ENCODE measurements at places on chromosomes 16 and 17.

DNA sequence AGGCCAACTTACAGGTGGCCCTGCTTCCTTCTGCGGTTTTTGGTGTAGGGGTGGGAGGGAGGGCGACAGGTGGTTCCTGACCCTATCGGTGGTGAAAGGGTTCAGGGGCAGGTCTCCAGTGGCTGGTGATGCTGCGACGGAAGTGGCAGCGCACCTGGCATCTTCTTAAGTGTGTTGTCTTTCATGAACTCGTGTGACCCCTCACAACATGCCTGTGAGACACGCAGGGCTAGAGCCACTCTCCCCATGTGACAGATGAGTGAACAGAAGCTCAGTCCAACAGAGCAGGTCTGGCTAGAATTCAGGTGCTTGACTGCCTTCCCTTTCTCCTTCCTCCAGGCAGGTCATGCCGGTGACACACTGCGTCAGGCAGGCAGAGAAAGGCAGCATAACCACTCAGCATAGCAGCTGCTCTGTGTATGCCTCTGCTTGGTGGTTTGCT lies 8.0 kb downstream of the TNFAIP1 start:
- DNase-seq: no peak

- no peak for DNase-seq
These were observed 7.8 kb upstream of the LONP2 start for GRCh38 chr16:48236286-48236685.

- peak; percentile 74 for DNase-seq
These were observed 15.1 kb downstream of the SAMD14 start for GRCh38 chr17:50114849-50115357.

- peak; percentile 62 for DNase-seq
These were observed 43.4 kb upstream of the GSE1 start for GRCh38 chr16:85569615-85570212.

DNA sequence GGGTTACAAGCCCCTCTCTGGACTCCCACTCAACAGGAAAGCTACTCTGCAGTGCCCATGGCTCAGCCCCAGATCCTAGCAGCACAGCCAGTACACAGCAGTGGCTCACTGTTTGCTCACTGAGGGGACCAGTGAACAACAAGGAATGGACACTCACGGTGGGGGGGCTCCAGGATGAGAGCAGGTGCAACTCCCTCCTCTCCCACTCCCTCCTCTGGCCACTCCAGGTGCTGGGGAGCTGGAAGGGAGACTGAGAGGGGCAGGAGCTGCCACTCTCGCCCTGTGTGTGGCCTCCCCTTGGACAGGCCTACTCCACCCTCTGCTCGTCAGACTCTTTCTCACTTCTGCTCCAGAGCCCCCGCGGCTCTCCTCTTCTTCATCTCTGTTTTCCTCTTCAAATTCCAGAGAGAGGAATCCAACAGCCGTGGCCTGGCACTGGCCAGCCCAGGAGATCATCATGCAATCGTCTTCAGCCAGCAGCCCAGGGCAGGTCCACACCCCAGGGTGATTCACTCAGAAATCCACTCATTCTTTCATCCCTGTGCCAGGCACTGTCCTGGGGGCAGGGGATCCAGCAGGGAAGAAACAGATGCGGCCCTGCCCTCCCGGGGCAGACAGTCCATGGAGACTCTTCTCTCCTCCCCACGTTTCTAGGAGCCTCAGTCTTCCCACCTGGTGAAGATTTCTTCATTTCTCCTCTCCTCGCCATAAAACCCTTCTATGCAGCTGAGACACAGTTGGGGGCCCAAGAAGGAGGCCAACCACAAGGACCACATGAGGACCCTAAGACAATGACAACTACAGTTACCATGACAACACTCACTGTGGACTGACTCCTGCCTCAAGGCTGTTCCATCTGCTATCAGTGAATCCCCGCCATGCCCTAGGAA lies 30.7 kb downstream of the CFAP20 start:
- DNase-seq: peak; percentile 34

- DNase-seq: no peak
These were observed 339.8 kb downstream of the BCAS3 start for GRCh38 chr17:61017317-61018006.

DNA sequence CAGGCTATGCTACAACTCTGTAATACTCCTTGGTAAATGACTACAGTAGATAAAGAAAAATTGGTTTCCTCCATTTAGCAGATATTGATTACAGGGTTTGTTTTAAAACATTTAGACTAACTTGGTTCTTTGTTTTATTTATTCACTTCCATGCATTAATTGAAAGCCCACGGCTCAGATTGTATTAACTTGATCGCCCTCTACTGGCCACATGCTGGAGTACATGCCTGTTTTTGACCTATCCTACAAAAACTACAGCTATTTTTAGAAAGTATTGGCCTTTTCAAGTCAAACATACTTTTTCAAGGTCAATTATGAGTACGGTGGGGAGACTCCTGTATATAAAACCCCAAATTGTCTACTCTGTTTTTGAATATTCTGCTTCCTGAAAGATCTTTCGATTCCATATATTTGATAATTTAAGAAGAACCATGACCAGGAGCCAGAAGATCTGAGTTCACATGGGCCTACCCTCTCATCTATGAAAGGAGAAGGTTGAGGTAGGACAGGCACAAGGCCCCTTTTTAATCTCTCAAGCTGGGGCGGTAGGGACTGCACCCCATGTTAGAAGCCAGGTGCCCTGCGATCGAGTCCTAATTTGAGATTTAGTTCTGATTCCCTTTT lies 51.8 kb downstream of the CA10 start:
- peak; percentile 46 for DNase-seq

- no peak for DNase-seq
These were observed 5.4 kb downstream of the CDK5R1 start for GRCh38 chr17:32492264-32492589.

- DNase-seq: no peak
These were observed 122.3 kb downstream of the MRTFB start for GRCh38 chr16:14193316-14193871.

- DNase-seq: peak; percentile 90
These were observed 52.5 kb upstream of the MTSS2 start for GRCh38 chr16:70738083-70738977.

DNA sequence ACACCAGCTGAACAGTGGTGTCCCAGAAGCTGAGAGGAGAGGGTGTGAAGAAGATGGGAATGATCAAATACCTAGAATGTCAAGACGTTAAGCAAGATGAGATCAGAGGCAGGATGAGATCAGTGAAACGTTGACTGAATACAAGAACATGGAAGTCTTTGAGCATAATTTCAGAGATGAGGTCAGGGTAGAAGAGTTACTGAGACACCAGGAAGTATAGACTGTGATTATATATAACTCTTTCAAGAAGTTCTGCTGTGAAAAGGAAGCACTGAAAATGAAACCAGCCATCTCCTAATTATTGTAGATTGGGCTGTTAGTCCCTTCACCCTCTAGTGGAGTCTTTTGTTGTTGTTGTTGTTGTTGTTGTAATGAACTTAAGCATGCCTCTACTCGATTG lies 9.1 kb downstream of the SHCBP1 start:
- no peak for DNase-seq

DNA sequence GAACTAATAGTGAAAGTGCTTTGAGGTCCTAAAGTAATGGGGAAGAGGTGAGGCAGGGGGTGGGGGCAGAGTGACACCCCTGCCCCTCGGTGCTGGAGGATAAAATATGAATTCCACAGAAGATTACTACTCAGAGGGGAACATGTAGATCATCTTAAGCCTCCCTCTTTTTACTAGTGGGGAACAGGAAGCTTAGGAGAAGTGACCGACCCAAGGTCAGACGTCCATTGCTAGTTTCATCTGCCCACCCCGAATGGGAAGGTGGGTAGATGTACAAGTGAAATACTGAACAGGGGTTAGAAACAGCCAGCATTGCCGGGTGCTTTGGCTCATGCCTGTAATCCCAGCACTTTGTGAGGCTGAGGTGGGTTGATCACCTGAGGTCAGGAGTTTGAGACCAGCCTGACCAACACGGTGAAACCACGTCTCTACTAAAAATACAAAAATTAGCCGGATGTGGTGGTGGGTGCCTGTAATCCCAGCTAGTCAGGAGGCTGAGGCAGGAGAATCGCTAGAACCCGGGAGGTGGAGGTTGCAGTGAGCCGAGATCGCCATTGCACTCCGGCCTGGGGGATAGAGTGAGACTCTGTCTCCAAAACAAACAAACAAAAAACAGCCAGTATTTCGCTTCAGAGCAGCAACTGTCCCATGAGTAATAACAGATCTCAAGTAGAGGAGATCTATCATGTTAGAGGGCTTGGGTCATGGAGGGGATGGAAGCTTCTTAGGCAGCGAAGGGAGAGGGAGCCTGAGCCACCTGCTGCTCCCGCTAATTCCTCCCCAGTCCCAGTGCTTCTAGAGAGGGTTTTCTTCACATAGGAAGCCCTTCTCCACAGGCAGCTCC lies 1.2 kb upstream of the NR1D1 start:
- DNase-seq: peak; percentile 38

- DNase-seq: no peak
These were observed 31.5 kb downstream of the NLK start for GRCh38 chr17:28074010-28074409.

GRCh38 chr17:83180996-83181481 lies 101.6 kb downstream of the METRNL start:
- DNase-seq: no peak

DNA sequence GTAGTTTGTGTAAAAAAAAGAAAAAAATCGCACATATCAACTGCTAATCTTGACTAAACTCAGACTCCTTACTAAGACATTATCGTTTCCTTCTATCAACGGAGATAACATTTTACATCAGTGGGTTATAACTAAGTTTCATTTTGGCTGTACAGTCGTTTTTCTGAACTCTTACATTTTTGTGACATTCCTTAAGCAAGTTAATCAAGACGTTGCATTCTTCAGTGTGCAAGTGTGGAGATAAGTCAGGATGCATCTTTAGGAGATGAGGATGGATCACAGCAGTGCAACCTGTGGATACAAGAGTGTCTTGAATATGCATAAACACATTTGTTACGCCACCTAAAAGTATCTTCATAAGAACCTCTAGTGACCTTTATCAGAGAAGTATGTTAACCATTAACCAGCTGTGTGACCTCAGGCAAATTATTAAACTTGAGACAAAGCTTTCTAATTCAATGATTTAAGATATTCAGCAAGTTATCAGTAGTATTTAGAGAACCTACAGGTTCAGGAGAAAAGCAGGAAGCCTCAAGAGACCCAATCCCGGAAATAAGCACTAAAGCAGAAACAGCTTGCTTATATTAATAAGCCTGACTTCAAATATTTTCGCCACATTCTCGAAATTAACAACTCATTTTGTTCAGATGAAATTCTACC lies 9.4 kb downstream of the CMC2 start:
- DNase-seq: peak; percentile 11

- peak; percentile 88 for DNase-seq
These were observed 13.9 kb downstream of the KDM8 start for GRCh38 chr16:27217256-27217655.
